ENCODE measurements at places on chromosomes 4 and X.

- DNase-seq, result no peak
Measured at GRCh38 chrX:1416965-1417760, 25.2 kb upstream of the SLC25A6 start.

DNA sequence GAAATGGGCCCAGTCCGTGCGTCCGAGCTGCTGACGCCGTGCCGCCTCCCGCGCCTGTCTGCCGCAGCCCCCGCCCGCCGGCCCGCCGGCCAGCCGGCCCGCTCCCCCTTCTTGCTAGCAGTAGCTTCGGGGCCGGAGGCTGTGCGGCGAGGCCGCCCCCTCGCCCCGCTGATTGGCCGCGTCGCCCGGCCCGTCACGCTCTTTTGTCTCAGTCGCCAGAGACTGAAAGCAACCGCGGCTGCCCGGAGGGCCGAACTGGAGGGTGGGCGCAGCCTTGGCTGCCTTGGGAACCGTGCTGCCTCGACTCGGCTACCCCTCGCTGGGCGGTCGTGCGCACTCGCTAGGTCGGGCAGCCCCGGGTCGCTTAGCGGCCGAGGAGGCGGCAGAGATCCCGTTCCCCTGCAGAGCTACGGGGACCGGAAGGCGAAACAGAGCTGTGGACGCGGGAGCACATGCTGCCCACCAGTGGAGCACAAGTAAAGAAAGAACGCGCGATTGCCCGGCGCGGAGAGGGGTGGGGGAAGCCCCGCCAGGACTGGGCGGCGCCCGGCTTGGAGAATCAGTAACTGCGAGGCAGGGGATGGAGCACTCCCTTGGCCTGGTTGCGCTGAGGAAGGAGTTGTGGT, at the start of gene ZCCHC18:
ZCCHC18 (plus strand) TSS at position 198 of the 626 bp plus-strand sequence. CDS start 1,589 bp downstream, outside the sequence.
- DNase-seq, result no peak

DNA sequence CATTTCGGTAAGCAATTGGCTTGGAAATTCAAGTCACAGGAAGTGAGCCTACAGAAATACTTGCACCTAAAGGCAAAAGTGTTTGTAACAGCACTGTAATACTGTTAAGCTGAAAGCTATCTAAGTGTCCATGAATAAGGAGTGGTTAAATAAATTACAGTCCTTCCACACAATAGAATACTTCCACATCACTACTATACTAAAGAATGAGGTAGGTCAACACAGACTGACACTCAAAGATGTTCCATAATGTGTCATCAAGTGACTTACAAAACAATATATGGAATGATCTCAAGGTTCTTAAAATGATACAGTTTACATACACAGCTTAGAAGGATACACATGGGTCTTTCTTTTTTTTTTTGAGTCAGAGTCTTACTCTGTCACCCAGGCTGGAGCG, 27.0 kb downstream of the SLC10A6 start:
- no peak for DNase-seq

DNA sequence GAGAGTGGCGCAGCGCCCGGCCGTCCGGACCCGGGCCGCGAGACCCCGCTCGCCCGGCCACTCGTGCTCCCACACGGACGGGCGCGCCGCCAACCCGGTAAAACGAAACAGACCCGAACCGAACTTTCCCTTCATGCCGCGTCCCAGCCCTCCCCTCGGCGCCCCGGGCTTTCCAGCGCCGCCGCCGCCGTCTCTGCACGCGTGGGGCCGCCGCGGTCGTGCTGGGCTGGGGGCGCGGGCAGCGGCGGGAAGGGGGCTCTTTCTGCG, 222 bp downstream of the SMAD1 start:
- no peak for DNase-seq

DNA sequence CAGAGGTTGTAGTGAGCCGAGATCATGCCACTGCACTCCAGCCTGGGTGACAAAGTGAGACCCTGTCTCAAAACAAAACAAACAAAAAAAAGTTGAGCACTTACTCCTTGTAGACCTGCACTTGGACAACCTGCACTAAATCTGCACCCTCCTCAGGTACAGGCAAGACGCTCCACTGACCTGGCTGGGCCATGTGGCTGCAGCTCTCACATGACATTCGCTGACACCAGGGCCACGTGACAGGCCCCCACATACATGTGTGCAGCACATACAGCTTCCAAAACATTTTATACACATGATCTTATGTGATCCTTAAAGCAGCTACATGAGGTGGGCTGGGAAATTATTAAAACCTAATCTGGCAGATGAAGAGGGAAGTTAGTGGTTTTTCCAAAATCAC, 62.5 kb downstream of the MGST2 start:
- no peak for DNase-seq
